ENCODE measurements at places on chromosomes 7 and 10.
A peak's percentile ranks its signal among the peaks of the same experiment; 100 is the strongest.

DNA sequence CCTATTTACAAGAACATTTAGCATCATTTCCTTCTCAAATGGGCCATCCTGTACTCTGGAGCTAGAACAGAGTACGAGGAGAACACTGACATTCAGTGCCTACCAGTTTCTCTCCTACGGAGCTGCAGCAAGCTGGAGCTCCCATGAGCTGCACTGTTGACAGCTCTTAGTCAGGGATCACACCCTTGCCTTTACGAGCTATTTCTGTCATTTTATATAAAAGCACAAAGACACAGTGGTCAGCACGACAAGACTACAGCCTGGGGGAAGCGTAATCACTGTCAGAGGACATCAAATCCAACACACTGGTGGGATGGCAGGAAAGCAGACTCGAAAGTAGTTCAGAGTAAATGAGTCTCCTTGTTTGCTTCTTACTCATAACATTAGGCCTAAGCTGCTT is 2.7 kb downstream of the CDCA7L start:
- DNase-seq = no peak

DNA sequence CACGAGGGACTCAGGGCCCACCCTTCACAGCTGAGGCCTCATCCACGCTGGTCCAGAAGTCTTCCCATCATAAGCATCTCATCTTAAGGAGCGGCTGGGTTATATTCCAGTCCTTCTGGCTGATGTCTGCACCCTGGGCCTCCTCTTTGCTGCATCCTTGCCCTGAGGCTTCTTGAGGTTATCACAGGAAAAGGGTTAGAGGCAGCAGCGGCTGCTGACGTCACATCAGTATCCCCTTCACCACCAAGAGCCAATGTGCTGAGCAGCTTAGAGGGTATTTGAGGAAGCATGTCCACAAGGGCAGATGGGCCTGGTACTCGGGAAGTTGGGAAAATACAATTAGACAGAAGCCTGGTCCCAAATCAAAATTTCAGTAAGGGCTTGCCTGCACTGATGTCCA is 125.1 kb downstream of the PLXNA4 start:
- DNase-seq = no peak

DNA sequence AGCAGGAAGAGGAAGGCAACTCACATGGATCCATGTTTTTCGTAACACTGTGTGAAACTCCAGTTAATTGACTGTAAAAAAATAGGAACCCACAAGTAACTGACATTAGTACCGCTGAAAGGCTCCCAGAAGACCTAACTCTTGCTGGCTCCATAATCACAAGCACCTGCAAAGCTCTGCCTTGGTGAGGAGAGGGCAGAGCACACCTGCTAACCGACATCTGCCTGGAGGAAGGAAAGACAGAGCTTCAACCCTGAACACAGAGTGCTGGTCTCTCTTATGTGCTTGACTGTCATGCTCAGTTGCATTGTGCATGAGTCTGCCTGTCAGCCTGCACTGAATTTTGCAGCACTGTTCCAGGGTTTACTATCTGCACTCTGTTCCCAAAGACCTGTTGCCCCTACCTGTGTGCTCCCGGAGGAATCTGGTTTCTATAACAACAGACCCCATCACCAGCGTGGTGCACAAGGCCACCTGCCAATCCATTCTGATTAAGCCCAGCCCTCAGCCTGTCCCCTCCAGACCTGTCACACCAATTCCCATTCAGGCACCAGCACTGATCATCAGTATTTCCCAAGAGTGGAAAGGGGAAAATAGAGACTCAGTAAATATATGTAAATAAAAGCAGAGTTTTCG is 63.1 kb upstream of the ANKRD1 start:
- peak; percentile 3 for DNase-seq

DNA sequence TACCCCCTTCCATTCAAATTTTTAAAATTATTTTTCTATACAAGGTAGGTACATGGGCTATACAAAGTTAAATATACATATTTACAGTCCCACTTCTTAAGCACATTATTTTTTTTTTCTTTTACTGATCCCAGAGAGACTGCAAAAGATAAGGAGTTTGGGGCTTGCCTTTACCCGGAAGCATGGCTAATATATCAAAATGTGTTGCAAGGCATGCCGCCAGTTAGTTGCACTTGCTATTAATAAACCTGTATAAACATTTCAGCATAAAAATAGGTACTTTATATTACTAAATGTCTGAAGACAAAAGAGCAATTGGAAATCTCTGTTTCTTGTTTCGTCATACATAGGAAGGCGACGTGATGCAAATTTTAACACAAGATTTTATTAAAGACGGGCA is 21.5 kb upstream of the PDLIM1 start:
- no peak for DNase-seq

- no peak for DNase-seq
Measured at GRCh38 chr10:20624642-20625041, 272.5 kb downstream of the NEBL start.

GRCh38 chr7:154646126-154647013 is 356.6 kb downstream of the PAXIP1 start:
- no peak for DNase-seq

GRCh38 chr7:105978035-105978434 is 15.0 kb downstream of the CDHR3 start:
- DNase-seq = no peak

DNA sequence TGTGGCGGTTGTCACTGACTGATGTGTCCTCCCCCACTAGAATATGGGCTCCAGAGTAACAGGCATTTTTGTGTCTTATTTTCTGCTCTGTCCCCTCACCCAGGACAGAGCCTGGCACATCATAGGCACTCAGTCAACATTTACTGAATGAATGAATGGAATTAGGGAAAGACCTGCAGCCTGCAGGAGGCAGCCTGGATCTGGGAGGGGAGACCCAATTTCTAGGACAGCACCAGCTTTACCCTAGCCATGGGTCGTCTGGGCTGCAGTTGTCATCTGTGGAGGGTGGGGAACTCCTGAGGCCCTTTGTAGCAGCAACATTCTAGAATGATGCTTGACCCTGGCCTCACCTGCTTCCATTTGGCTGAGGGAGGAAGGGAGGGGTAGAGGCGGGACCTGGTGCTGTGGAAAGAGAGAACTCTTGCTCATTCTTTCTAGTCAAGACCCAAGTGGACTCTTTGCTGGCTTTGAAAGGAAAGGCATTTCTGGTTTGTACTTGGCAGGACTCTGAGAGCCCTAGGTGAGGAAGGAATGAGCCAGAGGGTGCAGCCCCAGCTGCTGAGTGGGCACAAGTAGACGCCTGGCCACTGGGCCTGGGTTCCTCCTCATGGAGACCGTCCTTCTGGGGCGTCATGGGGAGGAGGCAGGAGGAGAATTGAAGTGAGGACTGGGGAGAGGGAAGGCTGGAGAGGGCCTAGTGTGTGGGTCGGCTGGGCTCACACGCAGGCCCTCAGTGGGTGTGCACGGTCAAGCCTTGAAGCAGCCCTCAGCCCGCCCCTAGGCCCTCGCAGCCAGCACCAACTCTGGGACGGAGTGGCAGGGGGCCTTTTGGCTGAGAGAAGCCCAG is 8.9 kb downstream of the FGF8 start:
- DNase-seq = no peak

DNA sequence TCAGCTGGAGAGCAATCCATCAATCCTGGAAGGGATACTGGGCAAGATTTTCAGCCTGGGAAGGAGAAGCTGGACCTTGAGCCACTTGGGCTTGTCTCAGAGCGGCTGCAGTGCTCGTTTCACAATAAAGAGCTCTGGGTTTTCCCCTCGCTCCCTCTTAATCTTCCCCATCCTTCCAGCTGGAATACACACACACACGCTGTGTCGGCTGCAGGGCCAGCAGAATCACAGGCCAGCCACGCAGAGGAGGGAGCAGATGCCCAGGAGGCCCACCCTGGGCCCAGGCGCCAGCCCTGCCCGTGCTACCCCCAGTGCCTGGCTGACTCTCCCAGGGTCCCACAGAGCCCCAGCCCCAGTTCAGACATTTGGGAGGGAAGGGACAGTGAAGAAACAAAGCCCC is 255.1 kb downstream of the TNS3 start:
- DNase-seq = no peak

- DNase-seq = no peak
Measured at GRCh38 chr10:33798754-33799153, 464.3 kb upstream of the NRP1 start.

All from NCI-H146 (cell line).